Activated CD8-positive, alpha-beta T cell treated with anti-CD3 and anti-CD28 coated beads for 36 hours (primary cell): ENCODE measurements at places on chromosomes 5 and 9.

DNA sequence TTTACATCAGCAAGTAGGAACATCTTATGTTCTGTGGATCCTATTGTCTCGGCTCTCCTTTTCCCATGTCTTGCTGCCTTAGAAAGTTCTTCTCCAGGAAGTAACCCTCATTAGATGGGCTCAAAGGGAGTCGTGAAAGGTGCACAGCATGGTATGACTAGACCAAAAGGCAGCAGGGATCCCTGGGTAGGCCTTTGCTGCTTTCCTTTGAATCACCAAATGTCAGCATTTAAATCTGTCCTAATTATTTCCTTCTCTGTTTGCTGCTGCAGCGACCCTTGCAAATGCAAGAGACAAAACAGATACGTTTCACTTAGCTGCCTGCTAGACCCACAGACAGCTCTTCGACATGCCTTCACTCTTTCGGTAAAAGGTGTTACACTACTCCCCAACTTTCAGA is 218.4 kb downstream of the ACTL7B start:
- DNase-seq: no peak

DNA sequence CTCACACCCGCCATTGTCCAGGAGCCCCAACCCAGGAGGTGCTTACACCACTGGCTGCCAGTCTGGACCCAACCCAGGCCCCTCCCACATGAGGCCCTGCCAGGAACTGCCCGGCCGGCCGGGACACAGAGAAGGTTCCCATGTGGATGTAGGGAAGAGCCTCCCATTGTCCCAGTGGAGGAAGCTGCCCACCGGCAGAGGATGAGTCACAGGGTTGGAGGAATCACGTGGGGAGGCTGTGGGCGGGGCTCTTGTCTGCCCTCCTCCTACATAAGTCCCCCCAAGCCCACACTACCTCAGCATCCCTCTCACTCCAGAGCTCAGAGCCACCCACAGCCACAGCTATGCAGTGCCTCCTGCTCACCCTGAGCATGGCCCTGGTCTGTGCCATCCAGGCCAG is 26.1 kb downstream of the PAEP start:
- no peak for DNase-seq

- DNase-seq: peak; percentile 0
Measured at GRCh38 chr9:93122721-93123221, 11.3 kb downstream of the NINJ1 start.

DNA sequence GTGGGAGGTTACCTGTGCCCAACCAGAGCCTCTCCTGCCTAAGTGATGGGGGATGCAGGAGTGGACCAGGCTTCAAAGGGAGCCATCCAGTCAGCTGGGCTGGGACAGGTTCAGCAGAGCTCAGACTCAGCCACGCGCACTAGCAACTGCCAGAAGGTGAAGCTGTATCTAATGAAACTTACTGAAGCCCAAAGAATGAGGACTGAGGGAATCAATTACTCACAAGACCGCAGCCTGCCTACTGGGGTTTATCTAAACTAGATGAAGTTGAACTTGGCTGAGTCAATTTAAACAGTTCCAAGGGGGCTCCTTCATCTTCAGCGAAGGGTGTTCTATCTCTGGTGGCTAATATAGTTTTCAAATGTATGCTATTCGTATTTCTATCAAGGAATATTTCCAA is 11.4 kb downstream of the HAND1 start:
- DNase-seq: no peak

DNA sequence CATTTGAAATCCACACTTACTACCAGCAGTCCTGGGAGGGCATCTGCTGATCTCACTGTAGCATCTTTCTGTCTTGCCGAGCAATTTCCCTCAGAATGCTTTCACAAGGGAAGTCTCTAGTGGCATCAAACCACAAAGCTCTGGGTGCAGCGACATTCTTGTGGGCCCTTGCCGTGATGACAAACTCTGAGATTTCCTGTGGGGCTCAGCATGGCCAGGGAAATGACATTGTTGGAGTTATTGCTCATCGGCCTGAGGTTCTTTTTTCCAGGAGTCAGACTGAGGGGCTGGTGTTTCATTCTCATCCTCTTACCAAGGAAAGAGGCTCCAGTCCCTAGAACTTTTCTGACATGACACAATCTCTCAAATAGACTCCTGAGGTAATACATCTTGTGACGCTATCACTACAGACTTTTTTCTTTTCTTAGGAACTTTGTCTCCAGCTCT is 51.4 kb downstream of the PFDN1 start:
- peak; percentile 85 for DNase-seq

DNA sequence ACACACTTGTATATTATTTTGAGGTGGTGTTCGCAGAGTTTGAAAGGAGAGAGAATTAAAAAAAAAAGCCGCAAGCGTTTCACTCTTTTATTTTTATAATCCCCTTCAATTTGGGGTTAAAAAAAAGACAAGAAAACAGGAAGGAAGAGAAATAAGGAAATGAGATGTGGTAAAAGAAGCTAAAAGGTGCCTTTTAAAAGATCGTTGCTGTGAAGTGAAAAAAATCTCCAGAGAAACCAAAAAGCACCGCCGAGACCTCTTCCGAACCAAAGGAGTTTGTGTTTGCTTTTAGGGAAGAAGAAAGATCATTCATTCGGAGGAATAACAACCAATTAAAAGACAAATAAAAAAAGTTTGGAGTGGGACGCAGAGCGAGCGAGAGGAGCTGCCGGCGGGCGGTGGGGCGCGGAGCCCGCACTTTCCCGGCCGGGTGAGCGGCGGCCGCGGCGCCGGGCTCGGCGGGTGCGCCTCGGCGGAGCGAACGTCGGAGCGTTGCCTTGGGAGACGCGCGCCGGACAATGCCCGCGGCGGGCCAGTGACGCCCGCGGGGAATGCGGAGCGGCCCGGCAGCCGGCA is 355 bp downstream of the TLE4 start:
- DNase-seq: no peak

DNA sequence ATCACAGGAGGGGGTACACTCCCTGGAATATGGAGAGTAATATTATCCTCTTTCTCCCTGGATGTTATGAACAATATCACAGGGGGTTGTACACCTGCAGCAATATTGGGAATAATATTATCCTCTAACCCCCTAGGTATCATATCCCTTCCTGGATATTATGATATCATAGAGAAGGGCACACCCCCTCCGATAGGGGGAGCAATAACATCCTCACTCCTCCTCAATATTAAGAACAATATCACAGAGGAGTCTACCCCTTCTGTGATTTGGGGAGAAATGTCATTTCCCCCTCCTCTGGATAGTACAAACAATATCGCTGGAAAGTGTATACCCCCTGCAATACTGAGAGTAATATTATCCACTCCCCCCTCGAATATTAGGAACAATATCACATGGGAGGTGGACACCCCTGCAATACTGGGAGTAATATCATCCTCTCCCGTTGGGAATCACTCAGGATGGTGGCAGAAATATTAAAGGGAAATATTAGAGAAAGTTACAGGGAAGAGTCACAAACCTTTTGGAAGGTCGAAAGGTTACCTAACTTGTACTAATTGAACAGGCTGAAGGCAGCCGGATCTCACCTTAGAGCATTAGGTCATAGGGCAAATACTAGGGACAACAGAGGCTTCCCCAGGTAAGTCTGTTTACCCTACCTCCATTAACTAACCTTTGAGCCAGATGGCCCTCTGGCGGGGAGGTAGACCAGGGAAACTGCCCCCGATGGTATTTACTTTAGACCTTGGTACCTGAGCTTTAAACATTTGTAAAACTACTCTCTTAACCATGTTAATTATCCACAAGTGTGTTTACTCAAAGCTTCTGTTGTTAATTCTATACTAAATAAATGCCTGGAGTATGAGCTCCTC is 57.5 kb upstream of the FREM1 start:
- no peak for DNase-seq

DNA sequence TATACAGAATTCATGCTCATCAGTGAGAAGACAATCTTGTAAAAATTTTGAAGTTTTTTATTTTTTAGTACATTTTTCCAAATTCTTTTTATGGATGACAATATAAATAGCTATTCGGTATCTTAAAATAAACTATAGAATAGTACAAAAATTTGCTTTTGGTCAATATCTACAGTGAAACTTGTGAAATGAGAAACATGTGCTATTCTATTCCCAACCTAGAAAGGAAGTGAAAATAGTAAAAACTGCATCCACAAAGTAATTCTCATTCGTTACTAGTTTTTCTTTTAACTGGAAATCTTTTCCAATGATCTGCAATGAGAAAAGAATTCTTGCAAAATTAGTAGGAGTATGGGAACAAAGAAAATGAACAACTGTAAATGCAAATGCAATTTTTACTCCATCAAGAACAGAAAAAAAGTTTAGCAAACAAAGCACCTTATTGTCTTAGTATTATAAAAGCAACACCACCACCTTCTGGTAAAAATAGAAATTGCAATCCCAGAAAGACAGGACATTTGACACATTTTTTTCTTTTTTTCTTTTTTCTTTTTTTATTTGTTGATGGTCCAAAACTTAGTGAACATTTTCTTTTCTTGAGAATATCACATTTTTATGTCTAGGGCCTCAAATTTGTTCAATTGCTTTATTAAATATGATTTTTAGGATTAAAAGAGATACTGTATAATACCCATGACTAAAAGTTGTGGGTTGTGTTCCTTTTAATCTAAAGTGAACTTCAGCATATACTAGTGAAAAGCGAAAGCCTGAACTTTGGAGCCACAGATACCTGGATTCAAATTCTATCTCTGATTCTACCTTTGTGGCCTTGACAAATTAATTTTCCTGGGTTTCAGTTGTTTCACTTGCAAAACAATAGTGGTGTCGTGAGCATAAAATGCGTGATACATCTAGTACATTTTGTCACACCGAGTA is 72.3 kb downstream of the SLCO4C1 start:
- no peak for DNase-seq

GRCh38 chr9:134549336-134549735 is 92.3 kb upstream of the COL5A1 start:
- DNase-seq: no peak

GRCh38 chr5:165882099-165882498 is 2376.7 kb downstream of the MAT2B start:
- DNase-seq: no peak

DNA sequence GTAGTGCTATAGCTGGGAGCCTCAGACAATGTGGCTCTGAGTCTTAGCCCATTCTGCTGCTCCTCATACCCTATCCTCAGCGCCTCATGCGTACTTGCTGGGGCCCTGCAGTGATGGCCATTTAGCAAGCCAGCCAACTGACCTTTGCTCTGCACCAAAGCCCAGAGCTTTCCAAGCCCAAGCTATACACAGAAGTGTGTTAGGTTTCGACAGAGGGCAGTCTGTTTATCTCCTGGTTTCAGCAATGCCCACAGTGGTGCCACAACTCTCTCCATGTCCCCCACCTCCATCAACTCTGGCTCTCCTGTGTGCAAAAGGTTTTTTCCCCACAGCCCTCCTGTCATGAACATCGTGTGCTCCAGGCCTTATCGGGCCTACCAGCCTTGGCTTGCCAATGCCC is 16.9 kb downstream of the GNG10 start:
- no peak for DNase-seq

GRCh38 chr9:101226803-101227202 is 158.0 kb downstream of the BAAT start:
- no peak for DNase-seq

DNA sequence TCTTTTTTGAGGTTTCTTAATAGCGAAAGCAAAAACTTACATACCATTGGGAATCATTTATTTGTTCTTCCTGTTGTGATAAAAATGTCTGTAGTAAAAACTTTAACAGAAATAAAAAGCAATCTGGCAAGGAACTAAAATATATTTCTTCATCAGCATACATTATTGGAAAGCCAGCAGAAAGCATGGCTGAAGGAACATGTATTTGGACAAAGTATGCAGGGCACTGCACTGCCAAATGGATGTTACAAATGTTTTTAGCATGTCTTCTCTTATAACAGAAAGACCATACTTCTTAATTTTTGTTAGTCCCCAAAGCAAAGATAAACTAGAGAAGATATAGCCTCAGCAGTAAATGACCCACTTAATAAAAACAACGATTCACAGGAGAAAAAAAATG is 80.5 kb downstream of the SMIM15 start:
- no peak for DNase-seq

DNA sequence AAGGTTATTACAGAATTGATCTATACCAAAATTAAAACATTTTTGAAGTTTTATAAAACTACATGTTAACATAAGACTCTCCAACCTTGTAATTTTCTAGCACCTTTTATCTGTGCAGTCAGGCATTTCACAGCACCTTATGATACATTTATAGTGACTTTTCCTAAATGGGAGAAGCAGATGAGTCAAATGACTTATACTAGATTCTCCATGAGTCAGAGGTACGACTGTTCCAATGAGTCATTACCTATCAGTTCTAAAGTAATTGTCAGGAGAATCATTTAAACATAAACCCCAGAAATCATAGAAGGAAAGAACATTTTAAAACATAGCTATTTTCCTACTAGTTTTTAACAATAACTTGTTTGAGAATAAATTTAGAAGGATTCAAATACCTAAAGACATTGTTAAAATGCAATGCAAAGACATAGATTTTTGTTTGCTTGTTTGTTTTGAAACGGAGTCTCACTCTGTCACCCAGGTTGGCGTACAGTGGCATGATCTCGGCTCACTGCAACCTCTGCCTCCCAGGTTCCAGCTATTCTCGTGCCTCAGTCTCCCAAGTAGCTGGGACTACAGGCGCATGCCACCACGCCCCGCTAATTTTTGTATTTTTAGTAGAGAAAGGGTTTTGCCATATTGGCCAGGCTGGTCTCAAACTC is 34.7 kb upstream of the DMXL1 start:
- no peak for DNase-seq

GRCh38 chr5:169728-170094 is 21.6 kb upstream of the LRRC14B start:
- no peak for DNase-seq

DNA sequence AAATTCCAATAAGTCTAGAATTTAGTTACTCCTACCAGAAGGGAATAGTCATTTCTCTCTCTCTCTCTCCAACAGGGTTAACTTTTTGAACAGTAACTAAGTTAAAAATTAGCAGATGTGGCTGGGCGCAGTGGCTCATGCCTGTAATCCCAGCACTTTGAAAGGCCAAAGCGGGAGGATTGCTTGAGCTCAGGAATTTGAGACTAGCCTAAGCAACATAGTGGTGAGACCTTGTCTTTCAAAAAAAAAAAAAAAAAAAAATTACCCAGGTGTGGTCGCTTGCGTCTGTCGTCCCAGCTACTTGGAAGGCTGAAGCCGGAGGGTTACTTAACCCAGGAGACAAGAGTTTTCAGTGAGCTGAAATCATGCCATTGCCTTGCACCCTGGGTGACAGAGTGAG is 639.7 kb downstream of the PTPRD start:
- DNase-seq: no peak

GRCh38 chr5:179907556-179908324 is at the start of gene TBC1D9B:
TSS of gene TBC1D9B (minus strand) at chr5:179907897. CDS start at chr5:179907821, 76 bp downstream.
- DNase-seq: peak; percentile 57
